ENCODE measurements at places on chromosomes 1 and 21.

DNA sequence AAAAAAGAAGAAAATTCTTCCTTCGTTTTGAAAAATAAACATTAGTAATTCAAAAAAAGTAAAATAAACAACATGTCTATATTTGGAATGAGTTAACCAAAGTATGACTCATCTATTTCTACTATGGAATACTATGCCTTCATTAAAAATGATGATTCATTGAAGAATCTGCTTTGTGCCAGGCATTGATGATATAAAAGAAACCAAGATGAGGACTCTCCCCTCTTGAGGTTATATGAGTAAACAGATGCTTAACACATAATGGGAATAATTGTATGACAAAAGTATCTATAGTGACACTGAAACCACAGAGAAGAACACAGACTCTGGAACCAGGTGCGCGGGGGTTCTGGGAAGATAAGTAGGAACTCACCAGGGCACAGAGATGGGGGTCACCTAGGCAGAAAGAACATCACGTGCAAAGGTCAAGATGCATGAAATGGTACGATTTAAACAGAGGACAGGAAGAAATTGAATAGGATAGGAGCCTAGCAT is 18.8 kb downstream of the ELF3 start:
- DNase-seq = no peak

DNA sequence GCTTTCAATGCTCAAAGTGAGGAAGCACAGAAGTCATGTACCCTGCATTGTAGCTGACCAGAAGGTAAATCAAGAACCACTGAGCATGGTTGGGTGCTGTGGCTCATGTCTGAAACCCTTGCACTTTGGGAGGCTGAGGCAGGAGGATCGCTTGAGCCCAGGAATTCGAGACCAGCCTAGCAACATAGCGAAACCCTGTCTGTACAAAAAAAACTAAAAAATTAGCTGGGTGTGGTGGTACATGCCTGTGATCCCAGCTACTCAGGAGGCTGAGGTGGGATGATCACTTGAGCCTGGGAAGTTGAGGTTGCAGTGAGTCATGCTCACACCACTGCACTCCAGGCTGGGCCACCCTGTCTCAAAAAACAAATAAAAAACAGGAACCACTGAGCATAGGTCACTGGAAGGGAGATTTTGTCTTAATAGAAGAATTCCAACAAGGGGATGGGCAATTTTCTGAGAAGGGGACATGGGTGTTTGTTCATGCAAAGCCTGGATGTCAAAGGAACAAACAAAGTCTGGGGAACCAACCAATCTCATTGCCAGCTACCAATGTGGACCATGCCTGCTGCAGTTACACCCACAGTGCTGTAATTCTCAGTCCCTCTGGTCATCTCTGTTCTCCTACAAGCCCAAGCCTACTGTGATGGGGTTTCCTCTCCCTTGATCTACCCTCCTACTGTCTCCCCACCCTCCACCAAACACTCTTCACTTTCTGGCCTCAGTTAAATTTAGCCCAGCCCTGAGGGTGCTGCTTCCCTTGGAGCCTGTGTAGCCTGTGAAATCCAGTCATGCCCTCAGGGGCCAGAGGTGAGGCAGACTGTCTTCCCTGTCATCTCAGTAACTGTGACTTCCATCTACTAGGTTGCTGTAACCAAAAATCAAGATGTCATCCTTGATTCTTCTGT is 47.9 kb downstream of the ELF3 start:
- DNase-seq = no peak

DNA sequence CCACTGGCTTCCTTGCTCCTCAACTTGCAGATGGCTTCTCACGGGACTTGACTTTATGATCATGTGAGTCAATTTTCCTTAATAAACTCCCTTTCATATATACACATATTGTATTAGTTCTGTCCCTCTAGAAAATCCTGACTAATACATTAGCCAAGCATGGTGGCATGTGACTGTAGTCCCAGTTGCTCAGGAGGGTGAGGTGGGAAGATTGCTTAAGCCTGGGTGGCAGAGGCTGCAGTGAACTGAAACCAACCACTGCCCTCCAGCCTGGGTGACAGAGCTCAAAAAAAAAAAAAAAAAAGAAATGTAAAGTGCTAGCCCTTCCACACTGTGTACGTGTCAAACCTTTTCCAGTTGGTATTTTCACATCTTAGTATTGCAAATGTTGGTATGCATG is 857.0 kb downstream of the LTN1 start:
- DNase-seq = no peak

GRCh38 chr1:22646384-22646783 is 3.0 kb downstream of the C1QC start:
- DNase-seq = no peak

- no peak for DNase-seq
Measured at GRCh38 chr1:13754510-13755103, 54.6 kb downstream of the PRDM2 start.

GRCh38 chr21:34565238-34565637 is 49.7 kb downstream of the RCAN1 start:
- no peak for DNase-seq

- no peak for DNase-seq
Measured at GRCh38 chr1:14921057-14921456, 232.5 kb upstream of the TMEM51 start.

- DNase-seq = no peak
Measured at GRCh38 chr1:183129921-183130690, 56.0 kb upstream of the LAMC2 start.

DNA sequence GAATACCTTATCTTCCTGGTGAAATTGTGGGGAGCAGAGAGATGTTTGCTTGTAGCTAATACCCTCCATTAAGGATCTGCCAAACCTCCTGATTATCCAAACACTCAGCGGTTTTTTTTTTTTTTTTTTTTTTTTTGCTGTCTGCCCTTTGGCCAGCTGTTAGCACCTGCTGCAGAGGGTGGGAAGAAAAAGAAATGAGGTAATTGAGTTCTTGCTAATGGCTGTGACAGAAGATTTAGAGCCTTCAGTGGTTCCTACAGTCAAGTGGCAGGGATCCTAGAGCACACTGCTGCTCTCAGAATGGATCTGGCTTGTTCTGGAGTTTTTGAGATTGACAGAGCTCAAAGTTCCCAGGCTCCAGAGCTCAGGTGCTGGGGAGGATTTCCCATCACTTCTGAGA is 342.5 kb downstream of the DISC1 start:
- DNase-seq = no peak

DNA sequence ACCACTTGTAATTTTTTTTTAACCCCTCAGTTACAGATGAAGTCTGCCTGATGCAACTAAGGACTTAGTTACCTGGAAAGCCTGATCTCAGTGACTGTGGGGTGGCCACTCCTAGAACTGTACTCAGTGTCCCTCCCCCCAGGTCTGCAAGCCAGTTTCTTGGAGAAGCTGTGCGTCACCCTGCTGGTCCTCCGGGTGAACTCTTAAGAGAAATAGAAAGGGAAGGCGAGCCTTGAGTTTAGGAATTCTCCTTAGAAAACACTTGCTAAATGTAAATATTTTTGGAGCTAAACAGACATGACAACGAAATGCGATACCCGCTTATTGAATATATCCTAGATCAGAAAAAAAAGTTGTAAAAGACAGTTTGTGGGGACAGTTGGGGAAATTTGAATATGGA is 730 bp downstream of the SLC16A4 start:
- no peak for DNase-seq

DNA sequence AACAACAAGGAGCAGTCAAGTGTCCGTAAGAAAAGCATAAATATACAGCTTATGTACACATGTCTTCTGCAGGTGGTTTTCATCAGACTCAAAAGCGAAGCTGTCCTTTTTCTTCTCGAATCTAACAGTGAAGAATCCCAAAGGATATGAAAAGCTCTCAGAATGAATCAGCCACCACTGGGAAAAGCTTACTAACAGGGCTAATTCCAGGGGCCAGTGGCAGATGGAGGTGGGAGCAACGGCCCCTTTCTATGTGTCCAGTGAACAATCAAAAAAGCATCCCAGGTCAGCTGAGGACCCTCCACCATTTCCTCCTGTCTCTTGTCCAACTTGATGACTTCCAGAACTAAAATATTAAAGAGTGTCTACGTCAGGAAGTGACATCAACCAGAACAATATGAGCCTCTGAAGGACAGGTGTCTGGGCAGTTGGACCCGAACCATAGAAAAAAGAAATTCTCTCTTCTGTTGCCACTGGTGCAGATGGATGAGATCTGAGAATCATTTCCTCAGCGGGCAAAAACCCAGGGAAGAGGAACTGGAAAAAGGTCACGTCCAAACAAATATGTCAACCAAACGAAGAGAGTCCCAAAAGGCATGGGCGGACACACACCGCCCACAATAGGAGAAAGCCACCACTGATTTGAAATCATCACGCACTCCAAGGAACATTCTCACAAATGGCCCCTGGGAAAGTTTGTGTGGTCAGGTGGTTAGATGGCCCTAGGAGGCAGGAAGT is 70.4 kb upstream of the TIAM1 start:
- DNase-seq = no peak
